ENCODE measurements at places on chromosomes 12 and 14. TPM values are rescaled to one million over a fixed set of nuclear protein-coding genes. Genes with fewer than 3 reads are reported as not detected.

AHNAK2 gene
- total RNA-seq: 19.3 TPM

CD163 gene
- total RNA-seq: 848 TPM

STAT2 gene
- 207 TPM for total RNA-seq

TAS2R9 gene
- not detected for total RNA-seq

NPFF gene
- total RNA-seq: 0.98 TPM

DNA sequence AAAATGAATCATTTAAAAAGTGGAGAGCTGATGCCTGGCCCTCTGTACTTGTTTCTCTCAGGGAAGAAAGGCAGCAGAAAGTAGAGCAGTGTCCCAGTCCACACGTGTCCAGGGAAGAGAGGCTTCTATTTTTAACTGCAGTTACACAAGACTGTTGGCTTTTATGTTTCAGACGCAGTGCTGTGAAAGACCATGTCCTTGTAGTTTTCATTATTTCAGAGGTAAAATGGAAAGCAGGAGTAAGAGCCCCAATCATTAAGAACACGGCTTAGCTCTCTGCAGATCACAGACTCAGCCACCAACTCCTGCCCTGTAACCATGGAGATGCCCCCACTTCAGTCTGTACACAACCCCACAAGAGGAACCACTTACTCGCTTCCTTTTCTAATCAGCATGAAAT lies 336.3 kb downstream of the DAD1 start:
- no peak for DNase-seq

GRCh38 chr12:70549340-70550179 lies 87.7 kb downstream of the PTPRB start:
- no peak for DNase-seq

DNA sequence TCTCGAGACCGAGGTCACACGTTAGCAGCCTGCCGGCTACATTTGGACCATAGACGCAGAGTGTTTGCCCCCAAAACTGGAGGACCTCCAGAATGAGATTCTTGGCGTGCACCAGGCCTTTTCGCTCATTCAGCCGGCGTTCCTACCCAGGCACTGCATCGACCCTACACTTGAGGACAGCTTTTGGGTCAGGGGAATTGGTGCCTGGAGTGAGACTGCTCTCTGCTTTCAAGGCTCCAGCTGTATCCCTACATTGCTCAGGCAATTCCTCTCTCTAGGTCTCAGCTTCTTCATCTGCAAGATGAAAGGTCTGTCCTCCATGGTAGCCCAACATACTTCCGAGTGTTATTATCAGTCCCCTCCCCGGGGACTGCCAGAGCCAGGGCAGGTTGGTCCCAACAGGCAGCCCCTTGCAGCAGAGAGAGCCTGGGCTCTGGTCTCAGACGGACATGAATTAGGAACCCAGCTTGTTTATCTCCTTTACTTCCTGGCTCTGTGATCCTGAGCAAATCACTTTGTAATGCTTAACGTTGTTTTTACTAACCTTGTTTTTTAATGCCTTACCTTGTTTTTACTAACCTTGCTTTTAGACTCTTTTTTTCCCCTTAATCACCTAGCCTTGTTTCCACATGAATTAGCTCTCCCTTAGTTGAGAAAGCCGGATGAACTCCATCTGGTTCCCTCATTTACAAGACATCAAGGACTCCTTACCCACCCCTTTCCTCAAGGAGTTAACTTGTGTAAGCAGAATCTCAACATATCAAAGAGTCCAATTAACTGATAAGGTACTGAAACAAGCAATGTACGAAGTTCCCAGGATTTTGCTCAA lies 892 bp downstream of the TCHP start:
- DNase-seq: no peak

GRCh38 chr12:80157645-80158044 lies 58.3 kb downstream of the OTOGL start:
- no peak for DNase-seq

- no peak for DNase-seq
Measured at GRCh38 chr12:96091833-96092232, 56.4 kb upstream of the LTA4H start.

GRCh38 chr14:49633640-49634546 lies 1.2 kb downstream of the DNAAF2 start:
- DNase-seq: peak; percentile 82

Data from breast epithelium (tissue), 4 donors.